ENCODE measurements at places on chromosomes 16 and 17. TPM values are rescaled to one million over a fixed set of nuclear protein-coding genes. Genes with fewer than 3 reads are reported as not detected.

Gene USP32
- total RNA-seq: 30.6 TPM

Gene VMO1
- total RNA-seq: not detected

Gene CARD14
- total RNA-seq: 0.46 TPM

Gene ACSM2A
- not detected for total RNA-seq

Gene UTS2R
- not detected for total RNA-seq

Gene C1QTNF8
- not detected for total RNA-seq

Gene GRB2
- total RNA-seq: 92.0 TPM

Gene TM4SF5
- not detected for total RNA-seq

Gene HS3ST3B1
- 10.8 TPM for total RNA-seq

Gene SCNN1B
- total RNA-seq: not detected

Gene GRAPL
- total RNA-seq: not detected

Data from NCI-H460 (cell line).